Stimulated activated CD4-positive, alpha-beta T cell treated with anti-CD3 and anti-CD28 coated beads, Interleukin-15, amount 100 ng/mL, for 48 hours (primary cell): ENCODE measurements at places on chromosomes 6 and 20.

- DNase-seq: no peak
Measured at GRCh38 chr20:24790746-24791283, 158.3 kb upstream of the CST7 start.

DNA sequence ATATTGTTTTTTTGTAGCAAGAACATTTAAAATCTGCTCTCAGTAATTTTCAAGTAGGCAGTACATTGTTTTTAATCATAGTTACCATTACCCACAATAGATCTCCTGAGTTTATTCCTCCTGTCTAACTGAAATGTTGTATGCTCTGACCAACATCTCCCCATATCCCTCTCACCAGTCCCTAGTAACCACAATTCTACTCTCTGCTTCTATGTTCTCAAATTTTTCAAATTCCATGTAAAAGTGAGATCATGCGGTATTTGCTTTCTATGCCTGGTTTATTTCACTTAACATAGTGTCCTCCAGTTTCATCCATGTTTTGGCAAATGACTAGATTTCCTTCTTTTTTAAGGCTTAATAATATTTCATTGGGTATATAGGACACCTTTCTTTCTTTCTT lies 300.5 kb downstream of the KCNQ5 start:
- DNase-seq: no peak

DNA sequence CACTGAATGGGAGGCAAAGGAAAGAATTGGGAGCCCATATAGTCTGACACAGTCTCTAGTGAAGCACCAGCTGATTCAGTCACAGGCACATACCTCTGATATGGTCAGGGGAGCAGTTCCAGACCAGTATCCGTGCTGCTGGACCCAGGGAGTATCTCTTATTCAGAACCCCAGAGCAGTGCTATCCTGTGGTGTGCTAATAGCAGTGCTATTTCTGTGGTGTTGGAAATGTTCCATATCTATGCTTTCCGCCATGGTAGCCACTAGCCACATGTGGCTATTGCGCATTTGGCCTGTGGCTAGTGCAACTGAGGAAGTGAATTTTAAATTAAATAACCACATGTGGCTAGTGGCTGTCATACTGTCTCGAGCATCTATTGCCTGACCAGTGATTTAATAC lies 11.0 kb downstream of the SCUBE3 start:
- no peak for DNase-seq

DNA sequence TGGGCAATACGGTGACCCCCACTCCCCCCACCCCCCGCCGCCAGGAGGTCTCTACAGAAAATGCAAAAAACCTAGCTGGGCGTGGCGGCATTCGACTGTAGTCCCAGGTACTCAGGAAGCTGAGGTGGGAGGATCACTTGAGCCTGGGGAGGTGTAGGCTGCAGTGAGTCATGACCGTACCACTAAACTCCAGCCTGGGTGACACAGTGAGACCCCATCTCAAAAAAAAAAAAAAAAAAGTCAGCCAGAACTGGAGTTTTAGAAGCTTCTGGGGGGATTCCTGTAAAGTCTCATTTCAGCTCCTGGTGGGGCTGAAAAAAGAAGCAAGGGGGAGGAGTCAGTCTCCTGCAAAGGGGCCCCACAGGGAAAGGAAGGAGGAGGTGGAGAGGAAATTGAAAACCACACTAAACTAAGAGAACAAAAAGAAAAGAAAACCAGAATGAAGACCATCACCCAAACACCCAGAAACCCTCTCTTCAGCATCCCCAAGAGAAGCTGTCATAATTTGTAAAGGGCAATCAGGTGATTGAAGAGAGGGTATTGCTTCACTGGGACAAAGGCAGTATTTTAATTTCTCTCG lies 50.4 kb downstream of the NOL4L start:
- DNase-seq: no peak

DNA sequence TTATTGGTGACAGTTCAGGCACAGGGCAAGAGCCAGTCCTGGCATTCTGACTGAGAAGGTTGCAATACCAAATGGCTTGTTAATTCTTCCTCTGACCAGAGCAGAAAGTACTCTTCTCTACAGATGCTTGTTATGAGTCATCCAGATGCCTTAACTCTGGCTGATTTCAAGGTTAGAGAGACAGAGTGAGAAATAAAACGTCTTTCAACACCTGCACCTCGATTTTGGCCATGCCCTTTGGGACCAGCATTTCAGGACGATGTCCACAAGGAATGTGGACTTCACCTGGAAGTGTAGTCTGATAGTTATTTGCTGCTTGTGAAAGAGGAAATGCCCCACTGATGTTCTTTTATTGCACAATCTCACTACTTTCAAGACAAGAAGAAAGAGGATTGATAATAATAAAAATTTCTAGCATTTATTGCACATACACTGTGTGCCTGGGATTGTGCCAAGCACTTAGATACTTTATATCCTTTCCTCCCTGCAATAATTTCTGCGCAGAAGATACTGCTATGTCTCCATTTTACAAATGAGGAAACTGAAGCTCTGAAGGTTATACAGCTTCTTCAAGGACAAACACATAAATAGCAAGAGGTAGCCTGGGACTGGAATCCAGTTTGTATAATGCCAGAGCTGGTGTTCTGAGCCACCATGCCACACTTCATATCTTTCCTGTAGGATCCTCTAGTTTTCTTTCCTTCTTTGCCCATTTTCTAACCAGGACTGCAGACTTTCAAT lies 33.5 kb upstream of the MCM3 start:
- no peak for DNase-seq

DNA sequence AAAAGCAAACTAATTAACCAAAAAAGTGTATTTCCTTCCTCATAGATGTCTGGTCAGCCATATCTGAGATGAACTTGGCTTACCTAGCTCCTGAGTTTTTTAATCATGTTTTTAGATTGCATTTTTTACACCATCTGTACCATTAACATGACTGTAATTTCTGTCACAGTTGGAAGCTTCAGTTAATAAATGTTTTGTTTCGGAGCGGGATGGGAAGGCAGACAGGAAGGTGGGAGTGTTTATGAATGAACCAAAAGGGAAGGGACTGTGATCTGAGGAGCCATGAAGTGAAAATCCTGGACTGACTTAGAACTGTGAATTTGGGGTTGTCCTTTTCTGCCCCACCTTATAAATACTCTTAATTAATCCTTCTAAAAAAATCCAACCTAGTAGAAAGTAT lies 445.6 kb upstream of the SOX4 start:
- no peak for DNase-seq

DNA sequence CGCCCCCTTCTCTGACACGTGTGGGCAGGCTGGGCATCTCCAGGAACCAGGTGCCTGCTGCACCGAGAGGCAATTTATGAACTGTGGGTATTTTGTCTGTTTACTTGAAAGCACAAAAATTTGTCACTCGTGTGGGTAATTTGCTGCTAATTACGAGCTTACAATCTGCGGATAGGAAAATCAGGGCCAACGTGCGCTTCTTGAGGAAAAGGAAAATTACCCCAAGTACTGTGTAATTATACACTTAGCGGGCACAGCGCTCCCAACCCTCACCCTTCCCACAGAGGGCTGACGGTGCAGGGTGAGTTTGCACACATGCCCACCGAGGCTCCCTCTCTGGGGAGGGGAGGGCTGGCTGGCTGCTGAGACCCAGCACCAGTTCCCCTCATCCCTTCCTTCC lies 25.3 kb upstream of the MDGA1 start:
- no peak for DNase-seq

DNA sequence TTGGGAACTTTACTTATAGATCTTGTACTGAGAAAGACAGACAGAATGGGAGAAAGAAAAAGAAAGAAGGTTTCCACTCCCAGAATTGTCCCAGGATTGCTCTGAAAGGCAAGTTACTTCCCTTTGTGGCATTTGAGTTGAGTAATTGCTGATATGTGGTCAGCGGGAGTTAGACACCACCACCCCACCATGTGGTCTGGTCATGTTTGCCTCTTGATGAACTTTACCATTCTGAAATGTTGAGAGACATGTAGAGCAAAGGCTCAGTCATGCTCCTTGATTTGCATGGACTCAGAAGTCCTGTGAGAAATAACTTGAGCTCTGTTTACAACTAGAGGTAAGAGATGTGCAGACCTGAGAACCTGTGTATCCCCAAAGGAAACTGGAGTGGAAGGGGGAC lies 17.1 kb downstream of the TCF21 start:
- DNase-seq: no peak

GRCh38 chr6:144675231-144675861 lies 390.2 kb downstream of the UTRN start:
- DNase-seq: peak; percentile 10

- DNase-seq: no peak
Measured at GRCh38 chr6:72948153-72948552, 277.1 kb downstream of the KHDC1L start.

DNA sequence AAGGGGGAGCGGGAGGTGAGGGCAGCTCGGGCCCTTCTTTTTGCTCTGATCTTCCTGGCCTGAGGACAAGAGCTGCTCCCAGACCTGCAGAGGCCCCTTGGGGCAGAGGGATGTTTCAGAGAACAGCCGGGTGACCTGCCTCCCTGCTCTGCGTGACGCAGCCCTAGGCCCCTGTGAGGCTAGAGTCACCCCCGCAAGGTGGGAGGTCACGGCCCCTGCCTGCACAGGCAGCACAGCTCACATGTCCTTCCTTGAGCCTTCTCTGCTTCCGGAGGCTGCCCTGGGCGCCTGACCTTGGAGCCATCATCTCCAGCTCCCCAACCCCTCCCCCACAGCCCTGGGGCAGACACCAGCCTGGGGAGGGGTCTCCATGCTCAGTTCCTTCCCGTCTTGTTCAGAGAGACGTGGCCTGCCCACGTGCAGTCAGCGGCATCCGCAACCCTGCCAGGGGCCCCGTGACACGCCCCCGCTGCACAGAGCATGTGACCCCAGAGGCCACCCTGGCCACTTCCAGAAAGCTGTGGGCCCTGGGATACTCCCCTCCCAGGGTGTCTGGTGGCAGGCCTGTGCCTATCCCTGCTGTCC lies at the start of gene BIRC7:
Gene BIRC7 (plus strand): TSS at position 507 of the 585 bp plus-strand sequence. CDS start 192 bp downstream, outside the sequence.
- no peak for DNase-seq

DNA sequence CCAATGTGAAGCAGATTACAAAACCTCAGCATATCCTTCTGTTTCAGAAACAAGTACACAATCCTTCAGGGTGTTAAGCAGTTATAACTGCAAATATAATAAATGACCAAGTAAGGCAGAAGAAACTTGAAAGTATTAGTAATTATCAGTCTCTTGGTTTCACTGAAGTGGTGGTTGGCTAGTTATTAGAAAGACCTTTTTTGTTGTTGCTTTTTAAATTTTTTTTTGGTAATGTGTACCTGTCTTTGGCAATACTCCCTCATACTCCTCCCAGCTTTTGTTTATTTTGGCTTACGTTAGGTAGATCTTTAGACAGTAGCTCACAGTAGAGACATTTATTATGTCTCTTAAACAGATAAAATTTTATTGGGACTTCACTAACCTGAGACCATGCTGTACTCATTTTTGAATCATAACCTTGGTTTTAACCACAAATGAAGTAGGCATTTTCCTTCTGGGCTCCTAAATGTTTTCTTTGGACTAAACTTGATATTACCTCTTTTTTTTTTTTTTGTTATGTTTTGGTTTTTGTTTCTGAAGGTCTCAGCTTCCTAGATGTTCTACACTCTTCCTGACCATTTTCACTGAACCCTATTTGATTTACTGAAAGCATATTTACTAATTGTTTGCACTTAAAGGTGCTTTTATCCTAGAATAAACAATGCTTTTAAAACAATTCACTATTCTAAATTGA lies 6.4 kb downstream of the CD2AP start:
- DNase-seq: no peak

- DNase-seq: no peak
Measured at GRCh38 chr6:84733889-84734288, 30.5 kb downstream of the TBX18 start.
